Articular chondrocyte of knee joint (primary cell): ENCODE measurements at places on chromosomes 13 and 19. TPM values are rescaled to one million over a fixed set of nuclear protein-coding genes. Genes with fewer than 3 reads are reported as not detected.

Gene DBP
- 4.5 and 5.0 TPM in 2 replicates for total RNA-seq

Gene CYP2B6
- not detected in 2 replicates for total RNA-seq

Gene SPRY2
- total RNA-seq = 7.7 and 12.2 TPM in 2 replicates

Gene NFKBIB
- 7.8 TPM in 2 replicates for total RNA-seq

Gene ADM5
- total RNA-seq = 0.32 and 0.39 TPM in 2 replicates

Gene ZNF565
- total RNA-seq = 7.1 and 7.4 TPM in 2 replicates

Gene NECTIN2
- total RNA-seq = 35.6 and 43.1 TPM in 2 replicates

Gene DAND5
- total RNA-seq = 0.11 TPM in 1 of 2 replicates, not detected in the other

Gene IL17D
- total RNA-seq = 4.1 and 6.4 TPM in 2 replicates

Gene ZNF534
- total RNA-seq = 0.11 and 0.13 TPM in 2 replicates

Gene APOC4
- total RNA-seq = not detected in 2 replicates

Gene ZNF837
- 2.2 and 2.7 TPM in 2 replicates for total RNA-seq

Gene KLF5
- total RNA-seq = 6.3 and 6.4 TPM in 2 replicates

Gene CD22
- total RNA-seq = under 0.01 and 0.97 TPM in 2 replicates

Gene CDC16
- 104 and 113 TPM in 2 replicates for total RNA-seq

Gene NOVA2
- total RNA-seq = under 0.01 TPM in 2 replicates

Gene FREM2
- not detected in 2 replicates for total RNA-seq
